COR-L47 (cell line): ENCODE measurements at places on chromosomes 7 and 10.

DNA sequence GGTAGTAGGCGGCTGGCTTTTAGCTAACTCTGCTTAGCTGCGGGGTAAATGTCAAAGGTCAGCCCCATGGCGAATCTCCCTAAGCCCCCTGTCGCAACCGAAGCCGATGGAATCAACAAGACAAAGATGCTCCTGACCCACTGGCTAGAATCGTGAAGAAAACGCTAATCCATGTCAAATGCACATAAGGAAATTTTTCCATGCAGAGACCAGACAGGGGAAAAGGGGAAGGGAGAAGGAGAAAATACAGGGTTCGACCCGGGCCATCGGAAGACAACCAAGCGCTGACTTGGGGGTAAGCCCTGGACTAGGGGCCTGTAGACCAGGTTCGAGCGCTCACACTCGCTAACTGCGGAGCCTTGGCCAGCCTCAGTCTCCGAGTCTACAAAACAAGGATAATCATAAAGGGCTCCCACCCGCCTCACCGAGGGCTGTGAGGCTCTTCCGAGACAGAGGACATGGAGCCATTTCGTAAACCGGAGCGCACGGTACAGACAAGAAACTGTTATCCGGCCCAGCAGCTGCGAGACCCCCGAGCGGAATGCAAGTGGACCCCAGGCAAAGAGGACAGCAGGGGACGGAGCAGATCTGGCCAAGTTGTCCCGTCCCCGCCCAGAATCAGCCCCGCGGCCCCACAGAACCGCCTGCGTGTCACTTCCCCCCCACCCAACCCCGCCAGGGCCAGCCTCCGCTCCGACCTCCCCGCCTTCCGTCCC is 507 bp downstream of the SAR1A start:
- no peak for DNase-seq

DNA sequence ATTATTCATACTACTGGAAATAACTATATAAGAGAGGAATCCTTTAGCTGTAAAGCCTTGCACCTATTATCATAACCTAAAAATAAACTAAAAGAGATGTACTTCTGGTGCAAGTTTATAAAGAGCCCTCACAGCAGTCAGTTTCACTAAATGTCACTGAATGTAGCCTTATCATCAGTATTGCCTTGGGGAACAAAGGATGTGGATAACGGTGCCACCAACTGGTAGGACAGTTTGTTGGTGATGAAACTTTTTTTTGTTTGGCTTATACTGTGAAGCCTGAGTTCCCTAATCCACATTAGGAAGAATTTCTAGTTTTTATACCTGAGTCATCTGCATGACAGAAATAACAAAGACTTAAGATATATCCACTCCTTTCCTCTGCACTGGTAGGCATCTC is 117.9 kb upstream of the COL1A2 start:
- DNase-seq: peak; percentile 8

DNA sequence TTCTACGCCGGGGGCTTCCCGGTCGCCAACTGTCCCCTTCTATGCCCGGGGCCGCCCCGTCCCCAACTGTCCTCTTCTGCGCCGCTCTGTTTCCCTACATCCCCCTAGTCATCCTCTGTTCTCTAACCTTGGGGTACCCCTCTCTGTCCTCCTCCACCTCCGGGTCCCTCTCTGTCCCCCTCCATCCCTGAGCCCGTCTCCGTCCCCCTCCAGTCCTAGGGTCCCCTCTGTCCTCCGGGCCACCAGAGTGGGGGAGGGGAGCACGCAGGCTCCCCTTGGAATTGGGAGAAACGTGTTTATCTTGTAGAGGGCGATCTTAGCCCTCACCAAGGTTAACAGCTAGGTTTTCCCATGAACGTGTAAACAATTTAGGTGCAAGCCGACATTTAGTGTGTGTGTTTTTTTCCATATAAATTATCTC is 852 bp upstream of the KLF6 start:
- DNase-seq: no peak

DNA sequence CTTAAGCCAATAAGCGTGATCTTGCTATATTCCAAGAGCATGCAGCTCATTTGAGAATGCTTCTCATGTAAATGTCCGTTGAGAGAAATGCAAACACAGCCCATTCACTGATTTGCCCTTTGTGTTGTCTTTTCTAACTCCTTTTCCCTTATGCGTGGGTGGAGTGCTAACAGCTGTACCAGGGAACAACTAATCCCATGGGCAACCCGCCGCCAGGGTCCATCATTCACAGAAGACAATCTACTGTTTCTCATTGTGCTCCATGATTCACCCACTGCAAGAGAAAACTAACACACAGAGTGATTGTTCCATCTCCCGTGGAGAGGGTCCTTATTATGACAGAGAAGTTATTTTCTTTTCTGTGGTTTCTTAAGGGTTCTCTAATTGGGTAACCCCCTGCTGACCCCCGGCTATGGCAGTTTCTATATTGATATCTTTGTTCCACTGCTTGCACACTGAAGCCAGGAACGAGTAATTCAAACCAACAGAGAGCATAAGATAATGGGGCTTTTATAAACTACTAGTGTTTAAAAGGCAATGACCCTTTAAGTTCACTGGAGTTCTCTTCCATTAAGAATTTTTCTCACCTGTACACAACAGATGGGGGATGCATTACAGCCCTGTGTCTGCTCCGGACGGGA is 298.7 kb downstream of the BAMBI start:
- DNase-seq: peak; percentile 36

DNA sequence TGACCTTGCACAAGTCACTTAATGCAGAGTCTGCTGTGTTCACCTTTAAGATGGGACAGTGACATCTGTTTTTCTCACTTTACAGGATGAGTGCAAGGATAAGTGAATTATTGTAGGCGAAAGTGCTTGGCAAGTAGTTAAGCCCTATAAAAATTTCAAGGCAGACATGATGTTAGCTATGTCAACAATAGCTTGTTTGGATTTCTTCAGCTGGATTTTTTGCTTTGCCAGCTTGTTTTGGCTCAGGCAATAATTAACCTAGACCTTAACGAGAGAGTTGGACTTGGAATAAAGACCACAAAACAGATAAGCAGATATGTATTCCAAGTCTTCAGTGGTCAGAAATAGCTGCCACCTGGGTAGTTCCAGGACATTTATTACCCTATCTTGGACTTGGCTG is 255.2 kb downstream of the ARL4A start:
- peak; percentile 62 for DNase-seq

DNA sequence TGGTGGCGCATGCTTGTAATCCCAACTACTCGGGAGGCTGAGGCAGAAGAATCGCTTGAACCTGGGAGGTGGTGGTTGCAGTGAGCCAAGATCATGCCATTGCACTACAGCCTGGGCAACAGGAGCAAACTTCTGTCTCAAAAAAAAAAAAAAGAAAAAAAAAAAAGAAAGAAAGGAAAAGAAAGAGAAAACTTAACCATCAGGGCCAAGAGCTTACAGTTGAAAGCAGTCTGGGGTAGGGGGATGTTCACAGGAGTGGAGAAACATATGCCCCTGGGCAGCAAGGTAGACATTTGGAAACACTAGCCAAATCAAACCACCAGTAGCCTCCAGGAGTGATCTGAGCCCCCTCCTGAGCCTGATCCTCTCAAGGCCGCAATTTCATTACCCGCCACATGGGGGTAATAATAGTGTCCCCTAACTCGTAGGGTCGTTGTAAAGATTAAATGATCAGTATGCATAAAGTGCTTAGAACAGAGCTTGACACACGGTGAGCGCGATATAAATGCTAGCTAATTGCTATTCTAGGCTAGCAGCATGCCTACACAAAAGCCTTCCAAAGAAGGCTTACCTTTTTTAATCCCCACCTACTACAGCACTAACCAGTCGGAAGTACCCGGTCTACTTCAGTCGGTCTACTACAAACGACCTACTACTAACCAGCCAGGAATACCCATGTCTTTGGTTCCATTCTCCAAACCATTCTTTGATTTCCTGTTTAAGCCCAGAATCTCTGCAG is 274.3 kb upstream of the NEBL start:
- no peak for DNase-seq
